ENCODE measurements at places on chromosomes 4 and X. TPM values are rescaled to one million over a fixed set of nuclear protein-coding genes. Genes with fewer than 3 reads are reported as not detected.

STAP1 gene
- 19.2 TPM for total RNA-seq

SLC2A9 gene
- total RNA-seq = 4.5 TPM

FRAS1 gene
- not detected for total RNA-seq

TAPT1 gene
- 31.8 TPM for total RNA-seq

GRCh38 chr4:114539985-114540384 is 58.6 kb upstream of the UGT8 start:
- no peaks in the 10 kb centered on the region for H3K4me1 ChIP-seq
- H3K36me3 ChIP-seq = no peaks in the 10 kb centered on the region
- DNase-seq = no peak
- H3K27me3 ChIP-seq = no peaks in the 10 kb centered on the region

Measured in activated T-helper 1 cell treated with anti-CD3 and anti-CD28 coated beads, Interleukin-12 subunit alpha, Interleukin-12 subunit beta, Interleukin-2, Interleukin-4 antibody, amounts not matched to agents 30 ng/mL and 10 ng/mL and 1 ng/mL, durations not matched to agents 14 hours and 24 hours and 36 hours (primary cell).